ENCODE measurements at places on chromosomes 3 and 15.

DNA sequence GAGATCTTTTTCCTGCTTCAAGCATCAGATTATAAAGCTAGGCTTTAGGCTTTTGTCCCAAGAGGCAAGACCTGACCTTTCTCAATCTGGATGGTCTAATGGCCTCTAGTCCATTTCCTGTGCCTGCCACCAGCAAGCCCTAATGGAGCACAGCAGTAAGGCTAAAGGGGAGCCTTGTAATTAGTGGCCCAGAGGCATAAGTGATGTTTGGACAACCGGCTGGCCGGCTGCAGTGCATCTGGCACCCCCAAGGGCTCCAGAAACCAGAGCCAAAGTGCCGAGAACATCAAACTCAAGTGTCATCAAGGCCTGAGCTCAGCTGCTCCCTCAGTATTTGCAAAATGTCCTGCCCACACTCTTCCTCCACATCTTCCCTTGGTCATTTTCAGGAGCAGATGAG, 31.9 kb upstream of the RTP4 start:
- DNase-seq = no peak

GRCh38 chr3:86257955-86258641, 732.9 kb downstream of the VGLL3 start:
- no peak for DNase-seq

- DNase-seq = no peak
Observed at GRCh38 chr3:185767002-185767688, 57.7 kb downstream of the IGF2BP2 start.

GRCh38 chr3:133440652-133441051, 40.8 kb downstream of the BFSP2 start:
- no peak for DNase-seq

DNA sequence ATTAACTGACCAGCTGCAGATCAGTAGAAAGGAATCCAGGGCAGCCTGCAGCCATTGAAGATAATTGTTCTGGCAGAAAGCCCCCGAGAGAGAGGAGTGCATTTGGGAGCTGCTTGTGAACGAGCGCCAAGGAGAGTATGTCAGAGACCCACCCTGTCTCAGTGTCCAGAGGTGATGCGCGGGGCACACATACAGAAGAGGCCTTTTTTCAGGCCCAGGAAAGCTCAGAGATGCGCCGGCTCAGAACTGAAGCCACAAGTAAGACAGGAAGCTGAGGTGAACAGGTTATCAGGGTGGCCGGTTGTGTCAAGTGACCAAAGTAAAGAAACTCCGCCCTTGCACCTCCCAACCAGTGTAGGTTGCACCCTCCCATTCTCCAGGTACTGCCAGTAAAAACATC, 59.8 kb upstream of the HEG1 start:
- DNase-seq = no peak

- no peak for DNase-seq
Observed at GRCh38 chr3:109607897-109608296, 270.6 kb upstream of the DPPA4 start.

GRCh38 chr3:49316696-49317457, 23.0 kb downstream of the USP4 start:
- DNase-seq = no peak

DNA sequence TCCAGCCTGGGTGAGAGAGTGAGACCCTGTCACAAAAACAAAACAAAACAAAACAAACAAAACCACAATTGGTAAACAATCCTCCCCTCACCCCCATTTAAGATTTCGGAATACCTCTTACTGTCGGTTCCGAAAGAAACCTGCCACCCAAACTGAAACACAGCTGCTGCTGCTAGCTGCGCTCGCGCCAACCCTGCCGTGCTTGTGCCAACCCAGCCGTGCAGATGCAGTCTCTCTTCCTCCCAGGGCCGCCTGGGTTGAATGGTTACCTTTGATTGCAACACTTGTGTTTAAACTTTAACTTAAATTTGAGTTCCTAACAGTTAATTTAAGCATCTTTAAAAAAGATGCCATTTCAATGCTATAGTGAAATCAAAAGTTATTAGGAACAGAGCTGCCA, 28.5 kb upstream of the SPTBN5 start:
- no peak for DNase-seq

DNA sequence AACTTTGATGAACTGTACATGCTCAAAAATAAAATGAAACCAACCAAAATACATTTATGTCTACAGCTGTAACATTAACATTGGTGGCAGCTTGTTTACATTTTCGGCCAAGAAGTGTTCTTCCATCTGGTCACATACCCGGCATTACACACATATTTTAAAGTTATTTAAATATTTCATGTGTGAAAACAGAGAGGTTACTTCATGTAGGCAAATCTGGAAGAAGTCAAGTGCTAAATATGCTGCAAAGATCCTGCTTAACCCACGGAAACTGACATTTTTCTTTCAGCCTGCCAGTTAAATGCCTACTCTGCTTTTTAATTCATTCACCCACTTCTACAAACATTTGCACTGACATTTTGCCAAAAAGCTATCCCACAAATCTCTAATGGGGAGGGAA, 69.7 kb downstream of the MB21D2 start:
- DNase-seq = no peak

GRCh38 chr15:94395640-94396039, 164.3 kb downstream of the MCTP2 start:
- DNase-seq = no peak

GRCh38 chr3:117144853-117145252, 435.3 kb downstream of the TUSC7 start:
- DNase-seq = no peak

DNA sequence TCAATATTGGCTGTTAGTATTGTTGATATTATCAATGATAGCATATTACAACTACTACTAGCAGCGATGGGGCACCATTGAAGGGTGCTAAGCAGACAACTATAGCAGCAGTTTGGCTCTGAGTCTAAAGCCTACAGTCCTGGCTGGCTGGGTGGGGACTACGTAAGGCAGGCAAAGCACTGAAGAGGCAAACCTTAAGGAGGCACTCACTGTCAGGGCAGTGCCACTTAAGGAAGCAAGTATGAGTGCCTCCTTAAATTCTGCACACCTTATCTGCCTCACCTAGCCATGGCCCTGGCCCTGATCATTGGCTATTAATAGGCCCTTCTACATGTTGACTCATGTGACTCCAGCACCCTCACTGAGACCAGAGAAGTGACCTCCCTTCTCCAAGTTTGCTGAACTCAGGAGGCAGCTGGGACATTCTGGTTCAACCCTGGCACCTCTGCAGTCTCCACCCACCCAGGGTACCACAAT, 20.6 kb downstream of the CDCP1 start:
- no peak for DNase-seq

DNA sequence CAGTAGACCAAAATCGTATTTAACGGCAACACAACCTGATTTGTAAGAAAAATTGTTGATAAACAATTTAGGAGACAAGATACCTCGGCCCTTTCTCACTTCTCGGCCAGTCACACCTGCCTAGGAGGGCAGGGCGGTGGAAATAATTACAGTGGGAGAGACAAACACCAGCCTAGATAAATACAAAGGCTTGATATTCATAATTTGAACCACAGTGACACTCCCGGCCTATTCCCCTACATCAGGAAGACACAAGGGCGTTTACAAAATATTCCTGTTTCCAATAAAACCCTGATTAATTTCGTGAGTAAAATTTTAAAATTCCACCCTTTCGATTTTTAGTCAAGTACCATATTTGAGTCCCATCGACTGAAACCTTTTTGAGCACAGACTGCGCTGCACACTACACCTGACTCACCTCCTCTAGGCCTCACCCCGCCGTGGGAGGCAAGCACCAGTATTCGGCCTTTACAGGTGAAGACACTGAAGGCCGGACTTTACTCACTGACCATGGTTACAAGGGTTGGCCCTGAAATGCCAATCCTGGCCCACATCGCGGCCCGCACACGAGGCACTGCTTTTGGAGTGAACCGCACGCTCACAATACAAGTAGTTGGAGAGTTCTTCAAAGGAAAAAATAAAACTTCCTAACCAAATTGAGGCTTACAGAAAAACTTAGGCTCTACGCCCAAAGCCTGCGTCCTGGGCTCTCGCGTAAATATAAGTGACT, 794 bp downstream of the ARPP19 start:
- DNase-seq = peak; percentile 24

- no peak for DNase-seq
Observed at GRCh38 chr3:16460273-16460672, 53.2 kb downstream of the RFTN1 start.

GRCh38 chr15:58413253-58413652, 18.5 kb upstream of the LIPC start:
- no peak for DNase-seq
